ENCODE measurements at places on chromosomes 5 and 9.

DNA sequence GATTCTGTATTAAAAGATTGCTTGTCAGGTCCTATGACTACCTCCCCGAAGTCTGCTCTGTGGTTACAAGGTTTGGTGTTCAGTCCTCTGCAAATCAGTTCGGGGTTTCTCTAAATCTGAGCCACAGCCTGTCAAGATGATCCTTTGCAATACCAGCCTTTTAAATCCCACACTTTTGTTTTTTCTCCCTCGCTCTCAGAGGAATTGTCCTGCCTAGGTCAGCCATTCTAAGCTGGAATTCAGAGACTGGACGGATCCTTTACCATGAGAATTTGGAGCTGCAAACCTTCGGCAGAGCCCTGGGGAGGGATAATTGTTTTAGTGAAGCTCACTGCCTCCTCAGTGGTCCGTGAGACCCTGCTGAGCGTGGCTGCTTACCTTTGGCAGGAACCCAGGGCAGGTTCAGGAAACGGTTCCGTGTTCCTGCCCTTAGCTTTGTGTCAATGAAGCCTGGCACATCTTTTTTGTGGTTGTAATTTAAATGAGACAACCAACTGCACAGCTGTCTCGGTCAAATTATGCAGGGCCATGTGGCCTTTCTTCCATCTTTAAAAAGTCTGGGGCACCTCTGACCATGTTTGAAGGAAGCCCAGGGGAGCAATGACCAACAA lies 47.2 kb downstream of the EBF1 start:
- DNase-seq, result no peak

DNA sequence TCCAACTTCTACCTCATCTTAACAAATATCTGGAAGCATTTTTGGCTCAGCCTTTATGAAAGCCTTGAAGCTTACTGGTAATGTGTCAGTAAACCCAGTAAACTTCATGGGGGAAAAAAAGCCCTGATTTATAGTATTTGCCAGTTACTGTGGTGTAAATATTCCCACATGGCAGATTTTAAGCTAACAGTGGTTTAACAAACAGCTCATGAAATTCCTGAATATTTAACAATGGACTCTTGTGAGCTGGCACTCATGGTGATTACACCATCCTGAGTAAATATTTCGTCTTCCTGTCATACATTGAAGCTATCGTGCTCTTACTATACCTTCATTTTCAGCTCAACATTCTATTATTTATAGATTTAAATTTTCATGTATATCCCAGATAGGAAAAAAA lies 57.0 kb upstream of the ACOT12 start:
- peak; percentile 51 for DNase-seq

DNA sequence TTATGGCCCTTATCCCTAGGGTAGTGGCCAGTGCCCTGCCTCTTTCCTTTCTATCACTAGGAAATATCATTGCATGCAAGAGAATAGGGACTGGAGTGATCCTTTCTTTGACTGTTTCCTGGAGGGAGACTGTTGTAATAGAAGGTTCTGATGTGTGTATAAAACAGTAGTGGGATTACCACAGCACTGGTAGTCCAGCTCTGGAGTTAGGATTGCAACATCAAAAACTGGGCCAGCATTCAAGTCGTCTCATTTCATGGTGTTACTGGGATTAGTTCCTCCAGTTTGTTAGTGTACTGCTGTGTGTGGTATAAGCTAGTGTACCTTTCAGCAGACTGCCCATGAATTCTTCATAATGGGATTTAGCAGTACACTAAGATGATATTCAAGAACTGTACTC lies 45.8 kb downstream of the KIAA1958 start:
- DNase-seq, result peak; percentile 83

DNA sequence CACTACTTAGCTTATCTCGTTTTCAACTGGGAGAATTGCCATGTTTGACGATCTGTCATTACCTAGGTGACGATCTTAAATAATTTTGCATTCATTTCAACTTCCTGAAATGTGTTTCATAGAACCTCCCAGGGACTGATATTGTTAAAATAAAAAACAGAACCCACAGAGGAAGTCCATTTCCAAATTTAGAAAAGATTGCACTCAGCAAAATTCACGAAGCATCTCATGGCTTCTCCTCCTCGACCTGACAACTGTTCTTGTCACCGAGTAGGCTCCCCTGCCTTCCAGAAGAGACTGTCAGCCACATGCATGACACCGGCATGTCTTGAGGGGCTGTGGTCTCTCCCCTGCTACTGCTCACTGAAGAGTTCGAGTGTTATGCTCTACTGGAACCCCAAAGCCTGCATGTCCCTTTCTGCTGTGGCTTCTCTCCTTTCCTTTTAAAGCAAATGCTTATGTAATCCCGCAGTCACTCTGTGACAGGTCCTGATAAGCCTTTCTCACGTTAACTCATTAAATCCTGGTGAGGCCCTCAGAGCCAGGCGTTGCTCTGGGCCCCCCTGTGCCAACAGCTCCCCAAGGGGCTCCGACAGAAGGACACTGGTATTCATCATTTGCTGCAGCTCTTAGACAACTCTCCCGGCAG lies 26.8 kb upstream of the ANKRD33B start:
- DNase-seq, result no peak

DNA sequence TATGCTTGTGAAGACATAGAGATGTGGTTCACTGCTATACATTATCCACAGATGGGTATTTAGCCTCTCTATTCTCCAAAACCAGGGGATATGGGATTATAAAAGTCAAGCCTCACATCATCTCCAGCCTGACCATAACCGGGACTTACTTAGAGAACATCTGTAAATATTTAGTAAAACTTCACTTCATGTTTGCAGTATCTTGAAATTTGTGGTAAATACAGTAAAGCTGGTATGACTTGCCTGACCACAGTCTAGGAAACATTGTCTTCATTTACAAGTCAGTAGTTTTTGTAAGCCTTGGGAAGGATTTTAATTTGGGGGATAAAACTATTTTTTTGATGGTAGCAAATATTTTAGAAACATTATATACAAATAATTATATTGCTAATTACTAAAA lies 64.2 kb downstream of the MAST4 start:
- no peak for DNase-seq

- no peak for DNase-seq
Observed at GRCh38 chr9:136318776-136319241, 8.5 kb upstream of the GPSM1 start.

DNA sequence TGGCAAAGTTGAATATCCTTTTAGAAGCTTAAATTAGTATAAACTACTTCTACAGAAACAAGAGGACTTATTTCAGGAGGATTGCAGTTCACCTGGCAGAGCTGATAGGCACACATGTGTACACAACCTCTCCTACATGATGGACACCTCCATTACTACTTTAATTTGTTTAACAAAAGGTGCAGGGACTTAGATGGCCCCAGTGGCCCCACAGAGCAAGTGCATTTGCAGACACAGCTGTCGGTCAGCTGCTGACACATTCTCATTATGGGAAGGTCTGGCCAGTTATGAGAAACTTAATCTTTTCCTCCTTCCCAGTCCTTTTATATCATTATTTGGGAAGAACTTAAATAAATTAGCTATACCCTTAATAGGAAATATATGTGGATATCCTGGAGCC lies 28.3 kb downstream of the TDRD7 start:
- DNase-seq, result no peak

GRCh38 chr9:30329431-30329830 lies 2055.0 kb upstream of the ACO1 start:
- DNase-seq, result no peak

- DNase-seq, result no peak
Observed at GRCh38 chr9:87740209-87740608, 14.3 kb downstream of the CTSL start.

DNA sequence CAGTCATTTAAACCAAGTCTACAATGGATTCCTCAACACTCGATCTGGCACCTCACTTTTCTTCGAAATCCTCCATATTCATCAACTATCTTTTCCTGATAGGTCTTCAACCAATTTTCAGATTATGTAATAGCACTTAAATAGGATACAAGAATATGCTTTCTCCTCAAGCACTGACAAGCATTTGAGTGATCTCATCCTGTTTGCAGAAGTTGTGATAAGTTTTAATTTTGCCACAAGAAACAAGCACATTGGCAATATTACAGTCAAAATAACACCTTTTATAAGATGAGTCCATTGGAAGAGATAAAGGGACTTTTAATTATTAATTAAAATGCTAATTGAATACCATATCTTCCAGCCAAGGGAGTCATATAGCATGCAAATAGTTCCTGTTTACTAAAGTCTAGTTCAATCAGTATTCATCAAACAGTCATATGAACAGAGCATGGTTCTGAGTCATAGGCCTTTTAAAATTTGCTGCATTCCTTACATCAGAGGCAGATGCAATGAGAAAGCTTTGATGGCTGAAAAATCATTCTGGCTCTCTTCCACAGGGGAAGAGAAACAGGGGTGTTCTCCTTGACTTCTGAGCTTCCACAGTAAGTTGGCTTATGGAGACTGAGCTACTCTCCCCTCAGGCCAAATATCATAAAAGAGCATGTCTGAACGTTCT lies 32.7 kb upstream of the ZCCHC9 start:
- DNase-seq, result peak; percentile 56

GRCh38 chr9:107868186-107868585 lies 378.6 kb upstream of the KLF4 start:
- no peak for DNase-seq

- no peak for DNase-seq
Observed at GRCh38 chr5:169561893-169562292, 21.7 kb upstream of the SPDL1 start.

GRCh38 chr5:140348104-140348503 lies 1.7 kb upstream of the HBEGF start:
- peak; percentile 94 for DNase-seq

- no peak for DNase-seq
Observed at GRCh38 chr5:179863449-179864085, 5.0 kb upstream of the MRNIP start.

- peak; percentile 53 for DNase-seq
Observed at GRCh38 chr9:112921549-112921948, 30.9 kb upstream of the SLC46A2 start.

GRCh38 chr5:79578876-79579275 lies 33.4 kb upstream of the TENT2 start:
- no peak for DNase-seq

DNA sequence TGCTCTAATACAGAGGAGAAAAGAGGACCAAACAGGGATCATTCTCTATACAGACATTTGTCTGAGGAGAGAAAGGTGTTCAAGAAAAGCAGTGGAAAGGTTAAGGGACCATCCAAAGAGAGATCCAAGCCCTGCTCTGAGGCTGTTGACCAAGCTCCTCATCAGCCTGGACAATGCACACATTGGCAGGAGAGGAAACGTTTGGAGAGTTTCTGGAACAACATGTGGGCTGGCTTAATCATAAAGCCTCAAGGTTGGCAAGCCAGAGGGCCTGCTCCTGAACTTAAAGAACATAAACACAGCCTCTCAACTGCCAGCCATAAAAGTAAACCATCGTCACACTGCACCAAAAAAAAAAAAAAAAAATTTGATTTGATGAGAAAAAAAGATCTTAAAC lies 184.4 kb upstream of the SLC12A2 start:
- no peak for DNase-seq

GRCh38 chr5:168407211-168407610 lies 79.1 kb upstream of the RARS1 start:
- DNase-seq, result no peak

- DNase-seq, result peak; percentile 74
Observed at GRCh38 chr9:94861589-94862272, 135.2 kb downstream of the AOPEP start.

GRCh38 chr9:95857896-95858295 lies 17.6 kb upstream of the ERCC6L2 start:
- no peak for DNase-seq

DNA sequence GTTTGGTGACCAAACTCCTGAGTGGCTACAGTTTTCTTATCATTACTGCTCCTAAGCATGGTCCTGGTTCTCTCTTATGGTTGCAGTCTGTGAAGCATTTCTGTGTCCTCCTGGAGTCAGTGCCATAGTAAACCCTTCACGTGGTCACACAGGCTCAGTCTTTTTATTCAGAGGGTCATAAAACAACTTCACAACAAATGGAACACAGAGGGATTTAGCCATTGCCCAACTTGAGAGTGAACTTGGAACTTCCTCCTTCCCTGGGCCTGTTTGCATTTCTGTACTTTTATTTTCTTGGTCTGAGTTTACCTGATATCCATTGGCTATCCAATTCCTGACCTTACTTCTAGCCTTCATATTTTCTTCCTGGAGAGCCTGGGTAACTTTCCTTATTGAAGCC lies 144.9 kb downstream of the CCDC192 start:
- DNase-seq, result no peak

DNA sequence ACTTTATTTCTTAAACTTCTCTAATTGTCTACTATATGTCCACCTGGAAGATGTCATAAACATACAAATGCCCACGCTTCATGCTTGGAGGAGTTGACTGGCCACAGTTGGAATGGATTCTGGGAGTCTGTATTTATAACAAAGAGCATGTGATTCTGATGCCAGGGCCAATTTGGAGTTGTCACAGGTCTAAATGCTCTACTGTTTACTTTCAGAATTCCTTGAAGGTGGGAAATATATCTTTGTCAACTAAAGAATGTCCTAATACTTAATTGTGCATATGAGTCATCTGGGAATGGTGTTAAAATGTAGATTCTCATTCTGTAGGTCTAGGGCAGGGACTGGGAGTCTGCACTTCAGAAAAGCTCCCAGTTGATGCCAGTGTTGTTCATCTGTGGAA lies 196.1 kb downstream of the ANXA1 start:
- no peak for DNase-seq

GRCh38 chr5:89844548-89844947 lies 565.0 kb downstream of the CETN3 start:
- DNase-seq, result no peak

- DNase-seq, result no peak
Observed at GRCh38 chr9:86354818-86355309, 654 bp upstream of the TUT7 start.

GRCh38 chr5:67659288-67659687 lies 462.7 kb upstream of the CD180 start:
- no peak for DNase-seq

GRCh38 chr5:72558383-72558782 lies 51.2 kb upstream of the ZNF366 start:
- peak; percentile 39 for DNase-seq

DNA sequence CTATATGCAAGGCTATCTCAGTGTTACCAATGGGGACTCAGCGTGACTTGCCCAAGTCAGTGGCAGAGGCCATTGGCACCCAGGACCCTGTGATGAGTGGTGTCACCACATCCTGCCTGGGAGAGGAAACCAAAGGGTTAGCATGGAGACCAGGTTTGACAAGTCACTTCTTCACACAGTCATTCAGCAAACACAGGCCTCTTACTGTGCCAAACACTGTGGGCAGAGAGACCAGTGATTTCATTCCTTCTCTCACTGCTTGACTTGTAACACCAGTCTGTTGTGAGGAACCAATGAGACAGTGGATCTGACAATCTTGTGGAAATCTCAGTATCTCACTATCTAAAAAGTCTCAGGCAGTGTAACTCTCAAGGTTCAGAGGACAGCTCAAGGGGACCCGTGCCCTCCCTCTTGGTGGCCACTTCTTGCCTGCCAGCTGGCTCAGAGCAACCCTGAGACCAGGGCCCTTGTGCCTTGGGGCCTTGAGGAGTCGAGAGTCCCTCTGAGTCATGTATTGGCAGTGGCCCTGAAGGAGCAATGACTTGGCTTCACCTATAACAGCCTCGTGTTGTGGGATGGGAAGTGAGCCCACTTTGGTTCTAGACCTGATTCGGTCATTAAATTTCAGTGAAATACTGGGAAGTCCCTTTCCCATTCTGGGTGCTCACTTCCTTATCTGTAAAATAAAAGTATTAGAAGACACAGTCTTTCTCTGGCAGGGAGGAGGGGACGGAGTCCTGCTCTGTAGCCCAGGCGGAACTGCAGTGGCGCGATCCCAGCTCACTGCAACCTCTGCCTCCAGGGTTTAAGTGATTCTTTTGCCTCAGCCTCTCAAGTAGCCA lies 1.6 kb downstream of the FABP6 start:
- peak; percentile 76 for DNase-seq

All from MCF 10A (cell line).